Sigmoid colon (tissue), 7 donors: ENCODE measurements at places on chromosomes 13 and 19. TPM values are rescaled to one million over a fixed set of nuclear protein-coding genes. Genes with fewer than 3 reads are reported as not detected.

DPF1 gene
- polyA plus RNA-seq, result not detected

KL gene
- polyA plus RNA-seq, result 0.67 TPM

FFAR2 gene
- 0.69 TPM for polyA plus RNA-seq

CRX gene
- polyA plus RNA-seq, result 1.2 TPM

TEX26 gene
- polyA plus RNA-seq, result not detected

NPAS1 gene
- polyA plus RNA-seq, result 0.77 TPM

ZNF582 gene
- 2.0 TPM for polyA plus RNA-seq

GRK1 gene
- 0.10 TPM for polyA plus RNA-seq

ATP4B gene
- not detected for polyA plus RNA-seq

GDF15 gene
- 79.7 TPM for polyA plus RNA-seq

ZNF329 gene
- polyA plus RNA-seq, result 2.4 TPM

WDR88 gene
- not detected for polyA plus RNA-seq
